ENCODE measurements at places on chromosomes 4 and X. TPM values are rescaled to one million over a fixed set of nuclear protein-coding genes. Genes with fewer than 3 reads are reported as not detected.

- H3K36me3 ChIP-seq = no peaks in the 10 kb centered on the region
- no peak overlapping the region for H3K4me3 ChIP-seq
- H3K4me1 ChIP-seq = 0 out of 2 replicates have a peak, but pooled peaks cover 11% of the 10 kb centered on the region
- H3K27me3 ChIP-seq = no peaks in the 10 kb centered on the region
These were observed 110.6 kb downstream of the TEX13A start for GRCh38 chrX:105109936-105110335.

DNA sequence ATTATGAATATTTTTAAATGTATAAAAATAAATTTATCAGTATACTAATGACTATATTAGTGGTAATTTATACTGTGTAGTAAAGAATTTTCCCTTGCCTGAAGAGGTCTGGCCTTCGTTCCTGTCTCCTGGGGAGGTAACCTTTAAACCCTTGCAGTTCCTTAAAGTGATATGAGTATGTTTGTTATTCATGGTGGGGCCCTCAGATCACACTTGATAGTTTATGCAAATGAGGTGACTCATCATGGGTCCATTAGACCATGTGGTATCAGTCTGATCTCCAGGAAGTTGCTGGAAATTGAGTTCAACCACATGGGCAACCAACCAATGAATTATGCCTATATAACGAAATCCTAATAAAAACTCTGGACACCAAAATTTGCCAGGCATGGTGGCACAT is 904.1 kb downstream of the RPA4 start:
- no peaks in the 10 kb centered on the region for H3K36me3 ChIP-seq
- DNase-seq = no peak
- no peak overlapping the region for H3K27ac ChIP-seq
- H3K4me1 ChIP-seq = no peaks in the 10 kb centered on the region
- H3K4me3 ChIP-seq = no peak overlapping the region
- no peaks in the 10 kb centered on the region for H3K27me3 ChIP-seq

- DNase-seq = no peak
- no peaks in the 10 kb centered on the region for H3K27me3 ChIP-seq
- H3K4me1 ChIP-seq = no peaks in the 10 kb centered on the region
These were observed 28.0 kb upstream of the ZNF280C start for GRCh38 chrX:130296743-130297142.

CCNB3 gene
- 0.85 TPM for total RNA-seq

- peaks cover 58% of the 10 kb centered on the region for H3K4me1 ChIP-seq
- no peak overlapping the region for H3K27ac ChIP-seq
- no peaks in the 10 kb centered on the region for H3K27me3 ChIP-seq
- H3K36me3 ChIP-seq = peaks cover 27% of the 10 kb centered on the region
- DNase-seq = no peak
- H3K4me3 ChIP-seq = peak overlapping the region; percentile 96
These were observed 2.5 kb downstream of the PGRMC1 start for GRCh38 chrX:119238557-119238956.

GRCh38 chr4:88742561-88742960 is 44.9 kb upstream of the NAP1L5 start:
- no peaks in the 10 kb centered on the region for H3K27me3 ChIP-seq
- peaks cover 23% of the 10 kb centered on the region for H3K36me3 ChIP-seq
- peaks cover 28% of the 10 kb centered on the region for H3K4me1 ChIP-seq
- no peak overlapping the region for H3K27ac ChIP-seq
- no peak for DNase-seq
- no peak overlapping the region for H3K4me3 ChIP-seq

HMX1 gene
- total RNA-seq = 10.0 TPM

SPRY1 gene
- total RNA-seq = 107 TPM

Data from WTC11 (cell line).